Activated CD4-positive, alpha-beta T cell treated with anti-CD3 and anti-CD28 coated beads, Interleukin-2, amount 10 ng/mL, durations not matched to agents 24 days and 14 days (primary cell): ENCODE measurements at places on chromosomes 5 and 9. TPM values are rescaled to one million over a fixed set of nuclear protein-coding genes. Genes with fewer than 3 reads are reported as not detected.

Gene ROR2
- 0.40 and 0.43 TPM in 2 replicates for total RNA-seq

Gene PCDHGA6
- 0.31 and 0.54 TPM in 2 replicates for total RNA-seq

GRCh38 chr5:149007174-149007573 is 55.7 kb downstream of the SH3TC2 start:
- peaks cover 3% of the 10 kb centered on the region for H3K4me1 ChIP-seq
- no peak for DNase-seq
- H3K27ac ChIP-seq: no peak overlapping the region
- H3K4me3 ChIP-seq: no peak overlapping the region
- H3K36me3 ChIP-seq: no peaks in the 10 kb centered on the region

GRCh38 chr9:20848490-20848889 is 164.4 kb downstream of the FOCAD start:
- no peaks in the 10 kb centered on the region for H3K27me3 ChIP-seq
- no peak overlapping the region for H3K4me3 ChIP-seq
- H3K4me1 ChIP-seq: peaks cover 2% of the 10 kb centered on the region

Gene ARHGEF37
- 1.5 and 1.8 TPM in 2 replicates for total RNA-seq

Gene PCDHGA8
- total RNA-seq: 0.02 and 0.09 TPM in 2 replicates

Gene ACSL6
- total RNA-seq: 36.9 and 39.6 TPM in 2 replicates

GRCh38 chr5:73482383-73483136 is 15.7 kb upstream of the BTF3 start:
- no peaks in the 10 kb centered on the region for H3K4me1 ChIP-seq
- DNase-seq: no peak
- H3K36me3 ChIP-seq: no peaks in the 10 kb centered on the region
- no peak overlapping the region for H3K4me3 ChIP-seq
- peaks cover 38% of the 10 kb centered on the region for H3K27me3 ChIP-seq
- H3K27ac ChIP-seq: no peak overlapping the region

GRCh38 chr9:113026200-113026599 is 14.2 kb upstream of the ZNF883 start:
- H3K27me3 ChIP-seq: no peaks in the 10 kb centered on the region
- no peaks in the 10 kb centered on the region for H3K4me1 ChIP-seq
- H3K27ac ChIP-seq: no peak overlapping the region
- no peak overlapping the region for H3K4me3 ChIP-seq
- H3K36me3 ChIP-seq: no peaks in the 10 kb centered on the region

GRCh38 chr9:94303321-94303720 is 25.1 kb downstream of the NUTM2F start:
- no peak overlapping the region for H3K4me3 ChIP-seq
- no peak for DNase-seq
- no peaks in the 10 kb centered on the region for H3K27me3 ChIP-seq
- H3K36me3 ChIP-seq: peaks cover 4% of the 10 kb centered on the region

Gene TRIM36
- 0.12 TPM in 1 of 2 replicates, not detected in the other for total RNA-seq

DNA sequence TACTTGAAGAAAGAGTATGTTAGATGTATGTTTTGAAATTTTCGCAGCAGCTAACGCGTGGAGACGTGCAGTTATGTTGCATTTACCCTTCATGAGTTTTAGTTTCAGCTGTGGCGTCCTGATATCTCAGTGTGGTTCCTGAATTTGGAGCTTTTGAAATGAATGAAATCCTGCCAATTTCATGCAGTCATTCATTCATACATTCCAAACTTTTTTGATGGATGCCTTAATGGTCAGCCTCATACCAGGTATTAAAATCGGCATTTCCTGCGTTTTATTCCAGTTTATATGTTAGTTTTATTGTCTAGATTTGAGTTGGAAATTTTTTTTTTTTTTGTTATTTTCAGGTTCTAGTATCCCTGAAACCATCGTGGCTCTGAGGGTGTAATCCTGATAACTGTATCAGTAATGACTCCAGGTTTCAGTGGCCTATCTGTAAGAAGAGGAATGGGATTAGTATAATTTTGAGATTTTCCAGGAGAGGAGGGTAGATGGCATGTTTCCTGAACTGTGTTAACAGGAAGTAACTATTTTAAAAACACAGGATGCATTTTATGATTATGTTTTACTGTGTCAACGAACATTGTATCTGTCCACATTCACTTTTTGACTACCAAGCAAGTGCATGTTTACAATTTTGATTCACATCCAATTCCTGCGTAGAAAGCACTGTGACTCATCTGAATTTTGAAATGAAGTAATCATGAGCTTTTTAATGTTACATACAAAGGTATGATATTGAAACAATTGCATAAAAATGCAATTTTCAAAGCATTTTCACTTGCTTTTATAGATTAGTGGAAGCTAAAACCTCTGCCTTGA is 1.0 kb downstream of the FOCAD start:
- DNase-seq: no peak
- H3K4me3 ChIP-seq: peak overlapping the region; percentile 90
- peaks cover 17% of the 10 kb centered on the region for H3K4me1 ChIP-seq

Gene SKIC3
- 61.2 and 69.5 TPM in 2 replicates for total RNA-seq

Gene ANKDD1B
- total RNA-seq: 0.36 and 0.40 TPM in 2 replicates
